ENCODE measurements at places on chromosomes 4 and X.

DNA sequence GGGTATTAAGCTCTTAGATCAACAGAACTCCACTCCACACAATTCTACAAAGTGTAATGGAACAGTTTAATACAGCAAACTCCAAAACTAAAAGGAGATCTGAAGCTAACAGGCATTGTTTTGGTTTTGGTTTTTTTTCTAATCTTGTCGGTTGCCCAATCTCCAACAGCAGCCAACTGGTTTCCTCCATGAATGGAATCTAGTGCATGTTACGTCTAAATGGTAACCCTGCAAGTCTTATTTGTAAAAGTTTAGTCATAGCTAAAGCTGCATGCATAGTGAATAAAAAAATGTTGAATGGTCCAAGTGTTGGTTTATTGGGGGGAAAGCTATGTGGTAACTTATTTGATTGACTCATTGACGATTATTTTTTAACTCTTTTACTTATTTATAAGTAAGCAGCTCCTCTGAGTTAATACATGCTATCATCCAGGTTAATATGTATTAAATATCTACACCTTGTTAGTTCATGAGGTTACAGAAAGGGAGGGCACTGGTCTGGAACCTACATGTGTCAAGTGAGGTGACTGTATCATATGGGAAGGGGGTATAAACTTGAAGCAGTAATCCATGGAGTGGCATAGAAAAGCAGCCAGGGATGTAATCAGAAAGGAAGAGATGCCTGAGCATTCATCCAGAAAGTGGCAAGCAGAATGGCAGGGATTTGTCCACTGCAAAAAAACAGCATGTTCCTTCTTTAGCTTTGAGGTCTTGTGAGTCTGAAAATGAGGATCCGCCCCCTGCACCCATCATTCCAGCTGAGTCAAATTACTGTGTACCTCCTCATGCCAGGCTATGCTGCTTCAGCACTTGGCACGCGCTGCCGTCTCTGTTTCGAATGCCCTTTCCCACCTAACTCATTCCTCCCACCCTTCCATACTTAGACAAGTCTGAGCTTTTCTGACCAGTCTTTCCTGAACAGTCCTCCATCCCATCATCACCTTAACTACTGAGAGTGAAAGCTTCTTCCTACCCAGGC, 81.7 kb downstream of the PDGFC start:
- peak; percentile 87 for DNase-seq

GRCh38 chr4:687048-687970, 1.6 kb downstream of the SLC49A3 start:
- peak; percentile 87 for DNase-seq

DNA sequence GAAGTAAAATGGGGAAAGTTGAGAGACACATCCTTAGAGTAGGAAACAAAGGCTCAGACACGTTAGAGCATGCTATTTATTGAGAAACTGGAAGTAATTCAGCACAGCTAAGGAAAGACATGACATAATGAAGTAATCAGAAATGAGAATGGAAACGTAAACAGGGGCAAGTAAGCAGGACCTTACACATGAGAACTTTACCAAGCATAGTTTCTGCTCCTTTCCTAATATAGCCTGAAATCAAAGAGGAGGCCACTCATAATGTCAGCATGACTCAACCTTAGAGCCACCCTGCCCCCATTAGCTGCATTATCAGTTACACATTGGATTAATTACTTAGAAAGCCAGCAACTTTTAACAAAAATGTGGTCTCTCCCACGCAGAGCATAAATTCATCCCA, 558.3 kb upstream of the GRIA3 start:
- DNase-seq: peak; percentile 89

GRCh38 chr4:111028795-111029194, 405.9 kb upstream of the PITX2 start:
- peak; percentile 40 for DNase-seq

DNA sequence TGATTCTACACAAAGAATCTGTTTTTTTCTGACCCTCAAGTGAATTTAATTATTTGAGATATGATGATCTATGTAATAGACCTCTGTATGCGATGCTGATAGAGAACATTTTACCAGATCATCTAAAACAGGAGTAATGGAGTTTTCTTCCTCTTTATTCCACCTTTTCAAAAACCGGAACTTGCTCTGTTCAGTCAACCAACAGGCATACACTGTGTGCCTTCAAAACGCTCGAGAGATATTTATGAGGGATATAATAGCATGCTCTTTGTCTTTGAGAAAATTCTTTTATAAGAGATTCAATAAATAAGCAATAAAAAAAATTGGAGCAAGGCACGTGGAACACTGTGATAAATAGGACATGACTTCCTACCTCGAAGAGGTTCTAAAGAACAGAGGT, 2.0 kb downstream of the NYX start:
- DNase-seq: no peak

DNA sequence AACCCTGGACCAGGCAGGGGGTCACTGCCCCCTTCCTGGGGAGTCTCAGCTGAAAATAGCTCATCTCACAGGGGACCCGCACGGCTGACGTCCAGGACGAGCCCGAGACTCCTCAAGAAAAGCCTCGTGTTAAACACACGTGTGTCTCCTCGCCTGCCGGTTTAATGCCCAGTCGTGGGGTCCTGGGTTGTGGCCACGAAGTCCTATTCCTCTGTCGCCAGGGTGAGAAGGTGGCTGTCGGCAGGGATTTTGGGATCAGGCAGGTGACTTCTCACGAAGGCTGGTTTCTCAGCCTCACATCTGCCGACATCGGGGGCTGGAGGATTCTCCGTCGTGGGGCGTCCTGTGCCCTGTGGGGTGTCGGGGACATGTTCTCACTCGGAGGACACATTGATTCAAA, 44.3 kb upstream of the PPP2R3B start:
- DNase-seq: no peak

Measured in AG10803 (cell line).